ENCODE measurements at places on chromosomes 2 and 18.
A peak's percentile ranks its signal among the peaks of the same experiment; 100 is the strongest.

GRCh38 chr2:77147153-77147552 is 375.0 kb downstream of the LRRTM4 start:
- no peak for DNase-seq

DNA sequence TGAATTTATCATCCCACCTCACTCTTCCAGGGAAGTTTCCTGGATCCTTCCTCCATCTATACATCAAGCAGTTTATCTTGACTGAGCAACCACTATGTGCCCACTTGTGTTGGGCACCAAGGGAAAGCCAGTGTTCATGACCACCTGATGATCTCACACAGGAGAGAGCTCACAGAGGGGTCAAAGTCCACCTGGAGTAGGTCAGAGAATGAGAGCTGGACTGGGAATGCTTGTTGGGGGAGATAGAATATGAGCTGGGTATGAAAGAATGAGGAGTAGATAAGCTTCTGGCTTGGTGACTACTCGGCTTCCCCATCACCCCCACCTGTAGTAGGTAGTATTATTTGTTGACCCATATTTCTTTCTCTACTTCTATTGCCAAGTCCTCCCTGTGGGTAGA is 72.2 kb upstream of the CYRIA start:
- DNase-seq, result no peak

DNA sequence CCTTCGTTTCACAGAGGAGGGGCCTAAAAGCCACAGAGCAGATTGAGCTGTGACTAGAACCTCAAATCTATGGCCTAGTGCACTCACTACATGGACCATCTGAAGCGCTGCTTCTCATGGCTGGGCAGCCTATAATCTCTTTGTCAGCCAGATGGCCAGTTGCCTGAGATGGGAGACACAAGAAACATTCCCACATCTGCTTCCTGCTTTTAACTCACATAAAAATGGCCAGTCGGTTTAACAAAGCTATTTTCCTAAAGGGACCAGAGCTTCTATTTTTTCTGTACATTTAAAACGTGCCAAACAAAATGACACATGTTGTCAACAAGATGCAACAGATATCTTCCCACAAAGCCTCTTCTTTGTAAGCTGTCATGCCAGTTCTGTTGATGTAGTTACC is 173.8 kb downstream of the GFPT1 start:
- peak; percentile 45 for DNase-seq

DNA sequence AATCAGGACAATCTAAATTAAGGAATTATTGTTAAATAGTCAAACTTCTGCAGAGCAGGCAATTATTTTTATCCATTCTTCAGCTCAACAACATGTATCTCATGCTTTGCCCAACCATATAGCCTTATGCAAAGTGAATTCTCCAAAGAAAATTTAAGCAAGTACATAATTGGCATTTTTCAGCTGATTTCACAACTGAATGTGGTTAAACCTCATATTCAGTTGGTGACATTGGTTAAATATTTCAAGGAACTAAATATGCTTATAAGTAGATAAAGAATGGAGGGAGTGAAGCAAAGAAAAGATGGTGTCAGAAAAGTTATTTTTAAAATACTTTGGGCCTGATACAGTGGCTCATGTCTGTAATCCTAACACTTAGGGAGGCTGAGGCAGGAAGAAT is 816.2 kb downstream of the NRXN1 start:
- no peak for DNase-seq

DNA sequence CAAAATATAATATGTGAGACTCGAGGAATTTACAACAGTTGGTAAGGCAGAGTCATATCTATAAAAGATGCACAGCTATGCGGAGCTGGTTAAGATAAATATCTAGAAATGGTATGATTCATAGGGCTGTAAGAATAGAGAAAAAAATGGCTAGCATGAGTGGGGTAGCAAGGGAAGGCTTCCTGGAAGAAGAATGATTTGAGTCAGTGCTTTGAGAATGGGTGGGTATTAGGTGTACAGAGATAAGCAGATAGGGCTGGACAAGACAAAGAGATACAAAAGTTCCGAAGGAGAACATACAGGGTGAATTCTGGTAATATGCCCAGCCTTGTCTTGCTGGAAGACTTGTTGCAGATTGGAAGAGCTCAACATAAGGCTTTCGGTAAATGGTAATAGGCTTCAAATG is 291.5 kb upstream of the CCDC68 start:
- DNase-seq, result peak; percentile 61

- no peak for DNase-seq
These were observed 112.5 kb downstream of the BMPR2 start for GRCh38 chr2:202488671-202489070.

All from fibroblast of mammary gland (primary cell).